ENCODE measurements at places on chromosomes 2 and 18.

GRCh38 chr18:5036523-5036922 lies 160.5 kb downstream of the AKAIN1 start:
- DNase-seq = no peak

- DNase-seq = no peak
Measured at GRCh38 chr2:109533823-109534222, 79.9 kb downstream of the SEPTIN10 start.

- DNase-seq = no peak
Measured at GRCh38 chr18:39801848-39802247, 2153.2 kb upstream of the PIK3C3 start.

GRCh38 chr18:23137097-23137635 lies 1.9 kb downstream of the CABLES1 start:
- DNase-seq = no peak

DNA sequence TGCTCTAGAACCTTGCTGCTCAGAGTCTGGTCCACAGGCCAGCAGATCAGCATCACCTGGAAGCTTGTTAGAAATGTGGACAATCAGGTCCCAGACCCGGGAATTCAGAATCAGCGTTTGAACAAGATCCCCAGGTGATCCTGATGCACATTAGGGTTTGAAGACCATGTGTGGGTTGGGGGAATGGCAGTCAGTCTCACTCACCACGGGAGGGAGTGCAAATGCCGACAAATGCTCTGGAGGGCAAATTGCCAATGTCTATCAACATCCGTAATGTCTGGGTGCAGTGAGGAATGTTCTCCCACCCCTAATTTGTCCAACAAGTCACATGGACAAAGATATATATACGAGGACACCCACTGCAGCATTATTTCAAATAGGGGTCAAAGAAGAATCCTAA lies 34.5 kb downstream of the INPP5D start:
- DNase-seq = no peak

DNA sequence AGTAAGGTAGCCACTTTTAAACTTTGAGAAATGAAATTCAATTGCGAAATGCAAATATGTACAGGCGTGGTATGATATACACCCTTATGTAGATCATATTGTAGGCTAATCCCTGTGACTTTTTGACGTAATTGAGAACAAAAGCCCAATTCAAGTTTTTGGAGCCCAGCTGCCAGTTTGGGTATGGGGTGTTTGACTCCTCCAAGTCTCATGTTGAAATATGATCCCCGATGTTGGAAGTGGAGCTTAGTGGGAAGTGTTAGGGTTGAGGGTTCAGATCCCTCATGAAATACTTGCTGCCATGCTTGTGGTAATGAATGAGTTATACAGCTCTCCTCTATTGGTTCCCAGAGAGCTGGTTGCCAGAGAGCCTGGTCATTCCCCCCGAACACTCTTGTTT lies 1666.8 kb downstream of the SUCLG1 start:
- DNase-seq = no peak

- no peak for DNase-seq
Measured at GRCh38 chr2:174510583-174511189, 23.9 kb upstream of the GPR155 start.
